Mucosa of gallbladder (tissue), 1 donor: ENCODE measurements at places on chromosomes 6 and 20.

DNA sequence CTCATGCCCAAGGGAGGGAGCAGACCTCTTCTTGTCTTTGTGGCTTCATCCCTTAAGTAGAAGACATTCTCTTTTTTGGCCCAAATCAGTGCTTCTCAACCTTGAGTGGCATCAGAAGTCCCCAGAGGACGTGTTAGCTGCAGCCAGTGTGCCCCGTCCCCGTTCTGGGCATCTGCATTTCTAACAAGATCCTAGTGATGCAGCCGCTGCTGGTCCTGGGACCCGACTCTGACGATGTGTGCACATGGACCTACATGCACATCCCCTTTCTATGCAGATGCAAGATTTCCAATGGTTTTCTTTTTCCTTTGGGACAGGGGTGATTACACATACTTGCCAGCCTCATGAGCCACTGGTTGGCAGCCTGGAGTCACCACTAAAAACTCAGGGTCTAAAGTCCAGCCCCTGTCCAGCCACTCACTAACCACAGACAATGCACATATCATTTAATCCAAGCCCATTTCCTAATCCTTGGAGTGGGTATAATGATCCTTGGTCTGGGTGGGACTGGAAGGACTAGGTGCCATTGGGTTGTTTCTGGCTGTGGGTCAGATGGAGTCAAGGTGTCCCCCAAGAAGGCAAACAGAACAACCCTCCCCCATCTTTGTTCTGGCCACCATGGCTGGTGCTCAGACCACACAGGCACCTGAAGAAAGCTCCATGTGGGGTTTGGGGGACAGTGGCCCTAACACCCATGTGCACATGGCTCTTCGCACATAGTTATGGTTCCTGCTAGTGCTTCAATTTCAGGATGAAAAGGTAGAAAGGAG is 6.4 kb downstream of the ACSS1 start:
- no peak for DNase-seq

DNA sequence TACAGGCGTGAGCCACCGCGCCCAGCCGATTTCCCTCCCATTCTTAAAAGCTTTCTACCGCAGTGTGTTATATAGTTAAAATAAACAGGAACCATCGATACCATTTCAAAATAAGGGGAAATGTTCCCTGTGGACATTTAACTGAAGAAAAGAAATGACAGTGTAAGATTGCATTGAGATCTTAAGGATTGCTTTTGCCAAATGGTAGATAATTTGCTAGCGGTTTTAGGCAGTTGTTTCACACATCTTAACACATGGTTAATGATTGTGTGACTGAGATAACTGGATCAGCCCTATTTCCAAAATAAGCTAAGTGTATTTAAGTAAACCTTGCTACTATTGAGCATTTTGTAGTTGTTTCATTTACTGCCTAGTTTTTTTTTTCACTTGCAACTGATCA is 15.6 kb downstream of the STX16 start:
- no peak for DNase-seq

DNA sequence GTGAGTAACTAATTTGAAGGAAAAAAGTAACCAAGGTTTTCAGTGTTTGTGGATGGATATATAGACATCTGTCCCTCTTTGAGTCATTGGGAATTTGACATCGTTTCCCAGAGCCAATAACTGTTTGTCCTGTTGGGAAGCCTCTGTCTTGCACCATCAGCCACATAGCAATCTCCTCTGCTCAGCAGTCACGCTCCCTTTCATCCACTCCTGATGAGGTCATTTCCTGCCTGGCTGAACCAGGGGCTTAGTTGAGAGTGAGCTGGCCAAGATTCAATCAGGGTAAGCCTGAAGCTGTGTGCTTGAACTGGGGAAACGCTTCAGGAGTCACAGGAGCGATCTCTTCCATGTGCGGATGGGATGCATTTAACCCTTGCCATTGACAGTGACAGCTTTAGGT is 121.5 kb upstream of the FOXQ1 start:
- no peak for DNase-seq

DNA sequence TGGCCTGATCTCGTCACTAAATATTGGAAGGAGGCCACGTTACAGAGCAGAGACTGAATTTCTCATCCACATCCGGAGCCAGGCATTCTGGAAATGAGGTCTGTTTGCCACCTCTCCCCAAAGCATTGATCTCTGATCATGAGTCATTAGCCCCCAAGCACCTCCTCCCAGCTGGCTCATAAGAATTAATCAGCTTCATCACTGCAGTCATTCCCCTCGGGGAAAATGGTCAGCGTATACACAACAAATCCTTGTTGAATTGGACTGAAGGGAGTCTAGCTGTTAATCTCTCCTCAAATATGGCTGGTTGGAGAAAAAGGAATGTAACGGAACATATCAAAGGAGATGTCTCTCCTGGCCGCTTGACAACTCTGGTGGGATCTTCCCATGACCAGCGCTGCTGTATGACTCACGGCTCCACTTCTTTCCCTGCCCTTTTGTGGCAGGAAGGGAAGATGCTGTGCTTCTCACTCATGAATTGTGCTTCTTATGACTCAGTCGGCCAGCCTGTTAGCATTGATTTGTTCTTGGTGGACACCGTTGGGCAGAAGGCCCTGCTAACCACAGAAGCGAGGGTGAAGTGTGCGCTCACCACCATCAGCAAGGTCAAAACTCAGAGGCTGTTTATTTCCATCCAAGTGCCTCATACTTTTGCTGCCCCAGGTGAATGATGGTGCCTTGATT is 76.7 kb downstream of the RNF182 start:
- no peak for DNase-seq

DNA sequence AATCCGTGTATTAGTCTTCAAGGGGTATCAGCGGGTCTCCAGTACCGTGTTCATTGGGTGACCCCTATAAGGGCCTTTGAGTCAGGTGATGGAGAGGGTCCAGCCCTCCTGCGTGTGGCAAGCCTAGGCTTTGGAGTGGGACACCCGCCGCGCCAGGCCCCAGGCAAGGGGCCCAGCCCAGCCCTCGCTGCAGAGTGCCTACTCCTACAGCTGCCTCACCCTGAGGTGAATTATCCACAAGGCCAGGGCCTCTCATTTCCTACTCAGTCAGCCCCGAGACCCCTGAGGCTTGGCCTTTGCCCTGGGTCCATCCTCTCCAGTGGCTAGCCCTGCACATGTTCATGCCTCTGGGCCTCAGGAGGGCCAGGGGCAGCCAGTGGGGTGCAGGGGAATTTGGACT is 45.1 kb downstream of the TMEM242 start:
- DNase-seq: no peak

- no peak for DNase-seq
Observed at GRCh38 chr20:38050686-38051085, 17.1 kb downstream of the RPRD1B start.

GRCh38 chr20:47843886-47844567 is 58.7 kb upstream of the SULF2 start:
- no peak for DNase-seq

GRCh38 chr6:111971181-111971841 is 82.6 kb upstream of the CCN6 start:
- no peak for DNase-seq

GRCh38 chr6:146884728-146885127 is 286.0 kb downstream of the ADGB start:
- peak; percentile 30 for DNase-seq

GRCh38 chr6:107624541-107624940 is 134.6 kb downstream of the SOBP start:
- DNase-seq: no peak

- no peak for DNase-seq
Observed at GRCh38 chr20:39603219-39603618, 641.1 kb downstream of the DHX35 start.

GRCh38 chr6:24547243-24547642 is 52.5 kb downstream of the ALDH5A1 start:
- DNase-seq: no peak

- peak; percentile 32 for DNase-seq
Observed at GRCh38 chr6:167047554-167047953, 48.4 kb downstream of the CEP43 start.

DNA sequence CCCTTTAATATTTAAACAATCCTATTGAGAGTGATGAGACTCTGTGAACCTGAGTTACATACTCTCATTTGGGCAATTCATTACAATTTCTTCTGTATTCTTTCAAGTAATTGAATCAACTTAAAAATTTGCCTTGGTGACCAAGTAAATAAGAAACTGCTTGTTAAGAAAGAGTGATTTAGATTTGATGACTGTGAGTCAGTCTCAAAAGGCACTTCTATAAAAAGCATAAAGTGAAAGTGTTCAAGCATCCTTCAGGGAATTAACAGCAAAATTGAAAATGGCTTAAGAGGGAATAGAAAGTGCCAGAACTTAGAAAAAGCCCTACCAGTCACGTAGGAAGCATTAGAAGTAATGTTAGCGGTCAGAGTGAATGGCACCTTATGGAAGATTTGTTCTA is 654.7 kb downstream of the EPM2A start:
- DNase-seq: no peak

- DNase-seq: no peak
Observed at GRCh38 chr6:43680308-43681200, 7.0 kb downstream of the MRPS18A start.

DNA sequence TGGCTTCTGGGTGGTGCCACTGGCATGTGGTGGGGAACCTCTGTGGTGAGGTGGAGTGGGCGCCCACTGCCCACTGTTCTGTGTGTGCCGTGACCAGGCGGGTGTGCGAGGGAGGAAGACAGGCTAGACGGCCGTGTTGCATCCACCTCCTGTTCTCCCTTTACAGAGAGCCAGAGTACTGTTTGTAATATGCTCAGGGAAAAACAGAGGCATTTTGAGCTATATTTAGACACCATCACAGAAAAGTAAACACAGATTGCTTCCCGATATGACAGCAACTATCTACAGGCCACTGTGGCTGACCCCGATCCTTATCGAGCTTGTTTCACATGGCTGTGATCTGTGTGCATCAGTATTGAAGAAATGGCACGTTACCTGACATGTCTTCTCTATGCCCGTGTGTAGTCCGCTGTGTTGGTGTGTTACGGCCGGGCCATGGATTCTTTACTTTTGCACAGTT is 45.6 kb downstream of the ARID1B start:
- no peak for DNase-seq

DNA sequence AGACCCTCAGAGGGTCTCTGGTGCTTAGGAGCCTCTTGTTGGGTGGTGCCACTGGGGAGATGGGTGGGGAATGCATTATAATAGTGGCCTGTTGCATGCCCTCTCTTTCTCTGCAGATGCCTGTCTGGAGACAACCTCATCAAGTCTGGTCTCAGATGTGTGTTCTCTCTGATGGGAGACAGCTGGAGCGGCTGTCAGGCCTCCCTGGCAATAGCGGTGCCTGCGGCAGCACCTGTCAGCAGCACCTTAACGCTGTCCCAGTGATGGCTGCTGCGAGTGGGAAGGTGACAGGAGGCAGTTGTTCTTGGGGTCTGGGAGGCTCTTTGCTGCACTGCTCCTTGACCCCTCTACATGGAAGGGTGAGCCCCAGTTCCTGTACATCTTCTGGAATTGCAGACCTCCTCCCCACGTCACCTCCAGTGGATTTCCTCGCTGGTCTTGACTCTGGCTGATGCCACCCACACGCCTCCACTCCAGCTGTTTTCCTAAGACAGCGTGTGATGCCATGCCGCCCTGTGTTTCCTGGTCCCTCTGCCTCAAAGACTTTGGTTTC is 63.3 kb upstream of the BLCAP start:
- no peak for DNase-seq

DNA sequence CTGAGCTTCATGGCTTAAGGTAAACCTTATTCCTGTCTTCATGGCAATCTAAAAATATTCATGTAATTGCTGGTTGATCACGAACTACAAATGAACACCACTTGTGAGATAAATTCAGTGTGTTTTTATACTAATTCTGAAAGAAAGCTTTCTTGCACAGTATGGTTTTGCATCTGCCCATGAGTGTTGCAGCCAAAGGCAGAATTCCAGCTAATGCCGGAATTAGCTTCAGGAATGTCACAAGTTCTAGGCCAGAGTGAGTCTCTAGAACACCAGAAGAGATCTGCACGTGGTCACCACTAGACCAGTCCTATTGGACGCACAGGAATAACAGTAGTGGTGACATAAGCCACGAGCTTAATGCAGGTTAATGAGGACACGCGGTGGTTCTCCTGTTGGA is 223.7 kb downstream of the CDH4 start:
- DNase-seq: no peak

DNA sequence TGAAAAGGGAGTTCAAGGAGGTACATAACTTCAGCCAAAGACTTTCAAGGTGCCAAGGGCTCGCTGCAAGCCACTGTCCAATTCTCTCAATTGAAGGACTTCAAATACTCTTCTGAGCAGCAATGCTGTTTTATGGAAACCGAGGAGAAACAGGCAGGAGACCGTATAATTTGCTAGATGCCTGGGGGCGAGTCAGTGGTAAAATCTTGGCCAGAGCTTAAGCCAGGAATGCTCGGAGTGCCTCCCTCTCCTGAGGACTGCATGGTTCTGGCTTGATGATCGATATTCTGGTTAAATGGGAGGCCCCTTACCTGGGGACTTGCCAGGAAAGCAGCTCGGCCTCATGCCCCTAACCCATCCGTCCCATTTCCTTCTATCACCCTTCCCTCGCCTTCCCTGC is 35.8 kb upstream of the NOP56 start:
- DNase-seq: no peak

DNA sequence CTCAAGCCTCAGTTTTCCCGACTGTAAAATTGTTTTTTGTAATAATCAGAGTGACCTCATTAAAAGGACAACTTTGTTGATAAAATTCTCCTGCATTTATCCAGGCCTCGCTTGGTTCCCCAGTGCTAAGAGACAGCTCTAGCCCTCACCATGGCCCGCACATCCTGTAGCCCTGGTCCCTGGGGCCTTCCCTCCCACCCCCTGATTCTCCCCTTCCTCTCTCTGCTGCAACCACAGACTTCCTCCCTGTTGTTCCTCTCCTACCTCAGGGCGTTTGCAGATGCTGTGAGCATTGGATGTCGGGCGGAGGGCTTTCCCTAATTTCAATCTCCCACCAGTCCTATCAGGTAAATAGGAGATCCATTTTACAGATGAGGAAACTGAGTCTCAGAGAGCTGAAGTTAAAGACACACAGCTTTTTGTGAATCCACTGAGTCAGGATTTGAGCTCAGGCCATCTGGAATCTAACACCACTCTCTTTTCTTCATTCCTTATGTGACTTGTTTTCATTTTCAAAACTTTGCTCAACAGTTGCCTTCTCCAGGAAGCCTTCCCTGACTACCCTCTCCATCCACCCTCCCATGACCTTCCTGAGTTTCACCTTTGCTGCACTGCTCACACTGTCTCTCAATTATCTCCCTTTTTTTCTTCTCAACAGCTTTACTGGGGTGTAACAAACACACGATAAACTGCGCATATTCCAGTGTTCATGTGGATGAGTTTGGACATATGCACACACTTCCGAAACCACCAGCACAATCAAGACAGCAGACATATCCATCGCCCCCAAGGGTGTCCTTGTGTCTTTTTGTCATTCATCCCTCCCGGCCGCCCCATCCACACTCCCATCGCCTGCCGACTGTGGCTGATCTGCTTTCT is 107.1 kb downstream of the CEBPB start:
- no peak for DNase-seq

DNA sequence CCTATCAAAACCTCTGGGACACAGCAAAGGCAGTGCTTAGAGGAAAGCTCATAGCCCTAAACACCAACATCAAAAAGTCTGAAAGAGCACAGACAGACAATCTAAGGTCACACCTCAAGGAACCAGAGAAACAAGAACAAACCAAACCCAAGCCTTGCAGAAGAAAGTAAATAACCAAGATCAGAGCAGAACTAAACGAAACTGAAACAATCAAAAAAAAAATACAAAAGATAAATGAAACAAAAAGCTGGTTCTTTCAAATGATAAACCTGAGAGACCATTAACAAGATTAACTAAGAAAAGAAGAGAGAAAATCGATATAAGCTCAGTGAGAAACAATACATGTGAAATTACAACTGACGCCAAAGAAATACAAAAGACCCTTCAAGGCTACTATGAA is 34.8 kb upstream of the RUNX2 start:
- DNase-seq: no peak
